ENCODE measurements at places on chromosomes 5 and 9. TPM values are rescaled to one million over a fixed set of nuclear protein-coding genes. Genes with fewer than 3 reads are reported as not detected.

Gene AK8
- 0.53 TPM for total RNA-seq

Gene CCL19
- not detected for total RNA-seq

Gene PCDHGB3
- 8.1 TPM for total RNA-seq

Gene C5orf52
- not detected for total RNA-seq
